NCI-H1436 treated with DMSO at 0.1 percent for 48 hours (cell line): ENCODE measurements at places on chromosomes 13 and 19.

GRCh38 chr19:44003461-44004009 is 778 bp downstream of the ZNF230 start:
- no peak for DNase-seq

DNA sequence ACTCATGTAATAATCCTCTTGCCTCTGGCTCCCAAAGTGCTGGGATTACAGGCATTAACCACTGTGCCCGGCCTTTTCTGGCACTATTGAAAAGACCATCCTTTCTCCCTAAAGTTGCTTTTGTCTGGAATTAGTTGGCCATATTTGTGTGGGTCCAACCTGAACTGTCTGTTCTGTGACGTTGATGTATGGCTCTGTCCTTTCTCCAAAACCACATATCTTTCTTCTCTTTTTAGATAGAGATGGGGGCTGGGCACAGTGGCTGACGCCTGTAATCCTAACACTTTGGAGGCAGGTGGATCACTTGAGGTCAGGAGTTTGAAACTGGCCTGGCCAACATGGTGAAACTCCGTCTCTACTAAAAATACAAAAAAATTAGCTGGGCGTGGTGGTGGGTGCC is 17.9 kb downstream of the DNM2 start:
- no peak for DNase-seq

DNA sequence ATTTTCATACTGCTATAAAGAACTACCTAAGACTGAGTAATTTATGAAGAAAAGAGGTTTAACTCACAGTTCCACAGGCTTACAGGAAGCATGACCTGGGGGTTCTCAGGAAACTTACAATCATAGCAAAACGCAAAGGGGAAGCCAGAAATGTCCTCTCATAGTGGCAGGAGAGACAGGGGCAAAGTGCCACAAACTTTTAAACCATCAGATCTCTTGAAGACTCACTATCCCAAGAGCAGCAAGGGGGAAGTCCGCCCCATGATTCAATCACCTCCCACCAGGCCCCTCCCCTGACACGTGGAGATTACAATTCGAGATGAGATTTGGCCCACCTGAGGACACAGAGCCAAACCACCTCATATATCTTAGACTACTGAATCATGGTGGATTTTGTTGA is 198.7 kb downstream of the KCTD12 start:
- no peak for DNase-seq

DNA sequence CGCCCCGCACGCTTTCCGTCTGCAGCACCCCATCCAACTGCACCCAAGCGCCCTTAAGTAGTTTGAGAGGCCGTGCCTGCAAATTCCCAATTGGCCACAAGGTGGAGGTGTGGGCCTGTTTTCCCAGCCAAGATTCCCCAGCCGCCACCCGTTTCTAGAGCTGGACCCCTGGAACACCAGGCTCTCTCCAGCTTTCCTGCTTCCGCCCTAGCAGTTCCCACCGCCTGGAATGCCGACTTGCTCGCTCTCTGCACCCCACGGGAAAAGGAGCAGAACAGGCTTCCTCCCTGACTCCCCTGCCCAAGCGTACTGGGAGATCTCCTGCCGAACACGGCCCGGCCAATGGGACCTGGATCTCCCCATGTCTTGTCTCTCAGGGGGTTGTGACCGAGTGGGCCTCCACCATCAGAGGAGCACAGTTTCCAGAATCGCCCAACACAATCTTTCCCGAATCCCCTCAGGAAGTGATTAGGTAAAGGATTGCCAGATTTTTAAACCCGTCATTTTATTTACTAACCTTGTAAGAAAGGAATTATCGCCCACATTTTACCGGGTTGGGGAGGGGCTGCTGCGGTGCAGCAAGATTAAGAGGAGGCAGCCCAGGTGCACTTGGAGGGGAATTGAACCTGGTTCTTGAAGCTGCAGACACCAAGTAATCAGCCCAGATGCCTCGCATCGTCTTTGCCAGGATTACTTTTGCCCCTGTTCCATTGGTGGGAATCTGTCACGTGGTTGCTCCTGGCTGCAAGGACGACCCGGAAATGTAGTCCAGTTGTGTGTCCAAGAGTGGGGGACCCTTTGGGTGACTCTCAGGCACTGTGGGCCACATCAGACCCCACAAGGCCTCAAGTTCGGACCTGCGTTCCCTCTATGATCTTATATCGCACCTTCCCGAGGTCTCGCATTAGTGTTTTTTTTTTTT is 3.5 kb upstream of the NAPSA start:
- no peak for DNase-seq

- DNase-seq: no peak
These were observed 45.7 kb upstream of the KATNAL1 start for GRCh38 chr13:30353060-30353459.
